Right cardiac atrium (tissue), 5 donors: ENCODE measurements at places on chromosomes 13 and 19.

- DNase-seq, result no peak
These were observed 274.3 kb downstream of the DCLK1 start for GRCh38 chr13:35856721-35857364.

GRCh38 chr13:107721125-107721869, 494.0 kb downstream of the LIG4 start:
- no peak for DNase-seq

GRCh38 chr13:66859934-66860877, 369.9 kb downstream of the PCDH9 start:
- DNase-seq, result no peak

GRCh38 chr13:85638815-85639393, 160.3 kb downstream of the SLITRK6 start:
- no peak for DNase-seq

DNA sequence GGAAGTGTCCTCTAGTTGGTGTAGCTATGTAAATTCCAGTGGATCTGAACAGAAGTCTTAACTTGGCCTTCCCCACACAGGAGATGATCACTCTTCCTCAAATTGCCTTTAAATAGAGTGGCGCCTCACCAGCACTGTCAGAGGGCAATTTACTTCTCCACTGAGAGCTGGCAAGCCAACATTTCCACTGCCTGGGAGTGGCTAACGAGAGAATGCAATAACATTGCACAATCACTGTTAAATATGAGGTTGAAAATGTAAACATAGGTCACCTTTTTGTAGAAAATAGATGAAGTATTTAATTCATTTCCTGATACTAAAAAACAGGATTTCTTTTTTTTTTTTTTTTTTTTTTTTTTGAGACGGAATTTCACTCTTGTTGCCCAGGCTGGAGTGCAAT, 55.4 kb upstream of the UBL3 start:
- peak; percentile 48 for DNase-seq

DNA sequence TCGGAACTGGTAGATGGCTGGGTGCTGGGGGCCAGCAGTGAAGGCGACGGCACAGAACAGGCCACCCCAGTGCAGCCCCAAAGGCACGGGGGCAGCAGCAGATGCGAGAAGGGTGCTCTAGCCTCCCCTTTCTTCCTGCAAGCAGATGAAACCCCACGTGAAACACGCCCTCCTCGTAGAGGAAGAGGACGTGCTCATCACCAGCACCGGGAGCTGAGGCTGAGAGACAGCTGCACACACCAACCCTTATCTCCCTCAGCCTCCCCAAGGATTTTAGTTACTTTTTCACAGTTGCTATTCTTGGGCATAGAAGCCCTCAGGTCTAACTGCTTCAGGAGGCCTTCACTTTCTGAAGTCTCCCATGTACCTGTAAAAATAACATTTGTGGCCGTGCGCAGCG, 11.9 kb downstream of the ZNF787 start:
- no peak for DNase-seq

DNA sequence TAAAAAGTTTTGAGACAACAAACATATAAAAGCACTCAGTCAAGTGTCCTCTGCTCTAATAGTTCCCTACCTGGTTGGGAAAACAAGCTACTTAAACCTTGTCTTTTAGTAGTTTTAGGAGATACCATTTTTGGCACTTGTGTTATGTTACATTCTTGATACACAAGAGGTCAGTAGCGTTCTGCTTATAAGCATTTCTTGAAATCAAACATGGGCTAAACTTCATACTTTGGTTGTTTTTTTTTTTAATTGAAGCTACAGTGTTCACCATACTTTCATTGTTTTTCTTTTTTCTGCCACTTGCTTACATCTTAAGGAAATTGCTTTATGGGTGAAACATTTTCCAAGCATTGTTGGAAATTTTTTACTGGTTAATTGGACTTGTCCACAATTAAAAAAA, 12.9 kb downstream of the NHLRC3 start:
- DNase-seq, result no peak

- DNase-seq, result no peak
These were observed 9.0 kb upstream of the LTBP4 start for GRCh38 chr19:40592170-40592569.

DNA sequence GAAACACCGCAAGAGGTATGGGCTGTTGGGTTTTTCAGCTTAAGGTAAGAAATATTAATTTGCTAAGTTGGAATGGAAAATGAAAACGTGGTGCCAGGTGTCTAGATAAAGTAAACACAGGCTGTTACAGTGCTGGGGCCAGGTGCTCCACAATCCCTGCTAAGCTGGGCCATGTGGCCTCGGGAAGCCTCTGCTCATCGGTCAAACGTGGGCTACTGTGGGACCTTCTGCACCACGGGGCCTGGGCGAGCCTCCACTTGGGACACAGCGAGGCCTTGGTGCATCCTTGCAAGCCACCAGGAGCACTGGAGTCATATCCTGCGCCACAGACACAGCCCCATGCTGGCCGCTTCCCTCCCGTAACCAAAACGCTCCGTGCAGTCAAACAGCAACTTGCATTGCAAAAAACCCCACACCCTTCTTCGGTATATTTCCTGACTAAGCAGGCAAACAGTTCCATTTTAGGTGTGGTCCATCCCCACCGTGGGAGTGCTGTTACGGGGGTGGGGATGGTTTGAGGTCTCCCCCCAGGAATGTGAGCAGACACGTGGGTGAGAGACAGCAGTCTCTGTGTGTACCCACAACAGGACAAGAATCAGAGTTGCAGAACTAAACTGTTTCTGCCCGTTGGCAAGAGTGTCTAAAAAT, 96.3 kb upstream of the SOX1 start:
- DNase-seq, result no peak

- no peak for DNase-seq
These were observed 238.3 kb upstream of the KLF12 start for GRCh38 chr13:74372511-74372910.

DNA sequence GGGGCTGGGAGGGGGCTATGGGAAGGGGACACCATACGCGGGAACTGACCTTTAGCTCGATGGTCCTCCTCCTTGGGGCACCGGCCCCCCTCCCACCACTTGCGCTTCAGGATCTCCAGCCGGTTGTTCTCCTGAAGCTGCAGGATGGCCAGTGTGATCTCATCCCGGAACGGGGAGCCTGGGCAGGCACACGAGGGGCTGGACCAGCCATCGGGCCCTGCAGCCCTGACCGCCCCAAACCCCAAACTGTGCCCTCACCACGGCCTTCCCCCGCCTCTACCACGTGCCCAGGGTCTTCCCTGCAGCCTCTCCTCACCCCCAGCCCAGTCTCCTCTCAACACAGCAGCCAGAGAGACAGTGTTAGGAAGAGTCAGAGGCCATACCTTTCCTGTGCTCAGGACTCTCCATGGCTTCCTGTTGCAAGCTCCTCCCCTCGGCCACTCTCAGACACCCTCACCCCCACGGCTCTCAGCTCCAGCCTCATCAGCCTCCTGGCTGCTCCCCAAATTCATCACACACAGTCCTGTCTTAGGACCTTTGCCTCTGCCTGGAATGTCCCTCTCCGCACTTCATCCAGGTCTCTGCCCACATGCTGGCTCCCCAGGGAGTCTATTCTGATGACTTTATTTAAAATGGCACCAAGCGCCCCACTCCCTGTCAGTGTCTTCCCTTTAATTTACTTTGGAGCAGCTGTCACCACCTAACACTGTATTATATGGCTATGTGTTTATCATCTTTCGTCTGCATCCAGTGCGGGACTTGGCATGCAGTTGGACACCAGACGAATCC, 9.7 kb upstream of the ATP1A3 start:
- no peak for DNase-seq

DNA sequence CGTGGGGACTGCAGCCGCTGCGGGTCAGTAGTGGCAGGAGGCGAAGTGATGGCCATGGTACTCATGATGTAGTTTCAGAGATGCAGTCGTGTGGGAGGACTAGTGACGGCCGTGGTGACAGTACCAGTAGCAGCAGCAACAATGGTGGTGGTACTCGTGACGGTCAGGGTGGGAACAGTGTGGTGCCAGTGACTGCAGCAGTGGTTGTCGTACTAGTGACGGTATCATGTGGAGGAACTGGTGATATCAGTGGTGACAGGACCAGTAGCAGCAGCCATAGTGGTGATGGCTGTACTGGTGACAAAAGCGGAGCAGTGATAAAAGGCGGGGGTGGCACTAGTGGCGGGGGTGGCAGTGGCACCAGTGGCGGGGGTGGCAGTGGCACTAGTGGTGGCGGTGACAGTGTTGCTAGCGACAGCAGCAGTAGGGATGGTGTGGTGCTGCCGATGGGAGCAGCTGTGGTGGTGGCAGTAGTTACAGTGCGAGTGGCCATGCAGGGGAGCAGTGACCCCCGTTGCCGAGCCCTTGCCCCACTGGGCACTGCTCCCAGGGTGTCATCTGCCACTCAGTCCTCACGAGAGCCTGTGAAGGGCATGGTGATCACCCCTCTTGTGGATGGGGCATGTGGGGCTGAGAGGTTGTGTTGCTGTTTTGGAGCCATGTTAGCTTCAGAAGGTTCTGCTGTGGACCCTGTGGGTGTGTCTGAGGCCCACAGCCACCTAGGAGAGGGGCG, 22.7 kb downstream of the ADPRHL1 start:
- peak; percentile 42 for DNase-seq

DNA sequence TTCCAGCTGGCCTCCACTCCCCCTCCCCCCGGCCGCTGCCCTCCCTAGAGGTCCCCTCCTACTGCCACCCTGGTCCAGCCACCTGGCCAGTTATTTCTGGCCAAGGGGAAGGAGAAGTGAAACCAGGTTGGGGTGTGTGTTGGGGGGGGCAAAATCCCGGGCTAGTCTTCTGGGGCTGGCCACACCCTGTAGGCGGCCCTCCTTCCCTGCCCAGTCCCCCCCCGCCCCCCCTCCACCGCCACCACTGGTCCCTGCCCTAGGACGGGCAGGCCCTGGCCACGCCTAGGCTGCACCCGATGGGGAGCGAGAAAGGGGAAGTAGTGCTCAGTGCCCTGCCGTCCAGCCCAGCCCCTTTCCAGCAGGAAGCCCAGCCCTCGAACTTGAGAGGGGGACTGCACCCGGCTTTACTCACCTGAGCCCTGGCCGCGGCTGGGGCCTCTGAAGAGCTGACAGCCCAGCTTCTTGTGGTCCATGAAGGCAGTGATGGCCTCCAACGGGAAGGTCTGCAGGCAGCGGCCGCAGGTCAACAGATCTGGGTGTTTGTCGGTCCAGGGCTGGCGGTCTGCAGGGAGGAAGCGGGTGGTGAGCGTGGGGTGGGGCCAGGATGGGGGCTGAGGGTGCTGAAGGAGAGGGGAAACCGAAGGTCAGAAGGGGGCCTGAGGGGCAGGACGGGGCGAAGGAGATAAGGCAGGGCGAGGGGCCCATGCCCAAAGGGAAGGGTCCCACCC, 813 bp downstream of the ZNF296 start:
- DNase-seq, result peak; percentile 89

DNA sequence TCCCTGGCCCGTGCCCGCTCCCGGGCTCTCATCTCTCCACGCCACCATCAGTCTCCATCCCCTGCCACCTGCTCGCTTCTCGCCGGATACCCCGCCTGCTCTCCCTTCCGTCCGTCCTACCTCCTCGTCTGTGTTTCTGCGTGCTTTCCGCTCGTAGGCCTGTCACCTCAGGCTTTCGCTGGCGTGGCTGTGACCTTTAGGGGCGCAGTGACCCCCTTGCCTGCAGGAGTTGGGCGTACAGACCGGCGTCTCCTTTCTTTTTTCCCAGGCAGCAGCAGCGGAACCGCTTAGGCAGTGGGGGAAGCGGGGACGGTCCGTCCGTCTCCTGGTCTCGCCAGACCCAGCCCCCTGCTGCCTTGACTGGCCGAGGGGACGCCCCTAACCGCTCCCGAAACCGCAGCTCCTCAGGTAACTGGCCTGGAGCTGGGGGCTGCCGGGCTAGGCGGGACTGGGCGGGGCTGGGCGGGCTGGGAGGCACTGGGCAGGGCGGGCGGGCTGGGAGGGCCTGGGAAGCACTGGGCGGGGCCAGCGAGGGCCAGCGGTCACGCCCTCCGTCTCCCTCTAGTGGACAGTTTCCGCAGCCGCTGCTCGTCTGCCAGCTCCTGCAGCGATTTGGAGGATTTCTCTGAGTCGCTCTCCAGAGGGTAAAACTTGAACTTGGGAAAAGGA, 6.3 kb downstream of the PGLYRP1 start:
- DNase-seq, result peak; percentile 80

DNA sequence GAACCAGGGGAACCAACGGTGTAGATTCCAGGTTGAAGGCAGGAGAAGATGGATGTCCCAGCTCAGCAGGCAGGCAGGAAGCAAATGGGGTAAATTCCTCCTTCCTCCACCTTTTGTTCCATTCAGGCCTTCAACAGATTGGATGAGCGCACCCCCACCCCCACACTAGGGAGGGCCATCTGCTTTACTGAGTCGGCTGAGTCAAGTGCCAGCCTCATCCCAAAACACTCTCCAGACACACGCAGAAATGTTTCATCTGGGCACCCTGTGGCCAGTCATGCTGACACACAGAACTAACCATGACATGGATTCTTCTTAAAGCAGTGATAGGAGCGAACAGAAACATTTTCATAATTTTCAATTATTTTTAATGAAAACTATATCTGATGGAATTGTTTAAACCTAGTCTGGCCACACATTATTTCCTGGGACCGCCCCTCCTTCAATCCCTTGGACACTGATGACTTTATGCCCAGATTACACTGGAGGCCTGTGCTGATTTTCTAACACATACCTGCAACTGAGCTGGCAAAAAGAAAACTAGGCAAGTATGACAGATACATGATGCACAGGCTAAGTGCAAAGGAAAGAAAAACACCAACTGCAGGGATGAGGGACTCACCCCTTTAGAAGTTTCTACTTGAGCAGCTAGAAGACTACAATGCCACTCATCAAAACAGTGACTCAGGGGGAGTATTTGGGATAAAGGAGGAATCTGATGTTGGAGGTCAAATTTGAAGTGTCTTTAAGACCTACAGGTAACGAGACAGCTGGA, 154.2 kb downstream of the TNFRSF19 start:
- no peak for DNase-seq

GRCh38 chr19:9834307-9834725, 802 bp upstream of the PIN1 start:
- no peak for DNase-seq

DNA sequence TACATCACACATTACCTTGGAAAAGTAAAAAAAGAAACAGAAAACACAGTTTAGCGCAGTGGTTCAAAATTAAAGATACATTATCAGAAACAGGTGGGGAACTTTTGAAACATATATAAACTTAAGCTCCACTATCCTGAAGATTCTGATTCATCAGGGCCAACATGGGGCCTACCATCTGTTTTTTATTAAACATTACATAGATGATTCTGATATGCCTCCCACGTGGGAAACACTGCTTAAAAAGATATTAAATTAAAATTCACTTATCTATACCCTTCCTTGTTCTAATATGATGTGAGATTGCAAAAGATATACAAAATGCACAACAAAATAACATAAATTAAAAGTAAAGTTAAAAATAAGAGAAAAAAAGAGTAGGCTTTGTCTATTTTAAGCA, 125.0 kb downstream of the VWA8 start:
- no peak for DNase-seq

GRCh38 chr13:29786698-29787097, 63.7 kb downstream of the UBL3 start:
- DNase-seq, result no peak

- no peak for DNase-seq
These were observed 131.1 kb downstream of the MYO16 start for GRCh38 chr13:108760541-108760940.

DNA sequence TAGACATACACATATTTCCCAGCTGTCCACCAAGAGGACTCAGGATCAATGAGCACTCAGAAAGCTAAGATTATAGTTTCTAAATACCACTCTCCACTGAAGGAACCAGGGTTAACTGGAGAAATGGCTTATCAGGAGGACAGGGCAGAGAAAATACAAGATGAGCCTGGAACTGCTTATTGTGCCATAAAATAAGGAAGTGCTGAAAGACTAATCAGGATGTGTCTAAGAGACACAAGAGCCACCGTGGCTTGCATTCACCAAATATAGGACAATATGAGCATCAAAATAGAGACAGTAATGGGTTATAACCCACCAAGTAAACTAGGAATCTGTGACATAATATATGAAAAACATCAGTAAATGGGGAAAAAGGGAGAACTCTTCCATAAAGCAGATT, 32.8 kb downstream of the KLF12 start:
- DNase-seq, result no peak
